Activated CD4-positive, alpha-beta T cell treated with anti-CD3 and anti-CD28 coated beads, Interleukin-2, amount 50 U/mL, for 24 hours (primary cell): ENCODE measurements at places on chromosomes 4 and X.

- DNase-seq = no peak
Measured at GRCh38 chr4:16897991-16898827, at the start of gene LDB2. Gene LDB2 (minus strand): TSS chr4:16898645.

GRCh38 chr4:11014199-11014598 lies 329.6 kb upstream of the CLNK start:
- DNase-seq = no peak

DNA sequence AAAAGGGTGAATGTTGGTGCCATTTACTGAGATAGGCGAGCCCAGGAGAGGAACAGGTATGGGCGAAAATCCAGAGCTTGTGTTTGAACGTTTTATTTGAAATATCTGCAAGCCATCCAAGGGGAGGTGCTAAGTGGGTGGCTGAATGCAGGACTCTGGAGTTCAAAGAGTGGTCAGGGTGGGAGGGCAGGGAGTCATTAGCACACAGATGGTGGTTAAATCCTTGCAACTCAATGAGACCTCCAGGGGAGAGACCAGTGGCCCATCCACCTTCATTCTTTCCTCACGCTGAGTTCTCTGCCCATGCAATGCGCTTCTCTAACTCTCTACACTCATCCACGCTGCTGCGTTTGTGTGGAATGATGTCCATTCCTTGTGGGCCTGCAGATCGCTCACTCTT lies 101.1 kb downstream of the VCX3B start:
- no peak for DNase-seq

DNA sequence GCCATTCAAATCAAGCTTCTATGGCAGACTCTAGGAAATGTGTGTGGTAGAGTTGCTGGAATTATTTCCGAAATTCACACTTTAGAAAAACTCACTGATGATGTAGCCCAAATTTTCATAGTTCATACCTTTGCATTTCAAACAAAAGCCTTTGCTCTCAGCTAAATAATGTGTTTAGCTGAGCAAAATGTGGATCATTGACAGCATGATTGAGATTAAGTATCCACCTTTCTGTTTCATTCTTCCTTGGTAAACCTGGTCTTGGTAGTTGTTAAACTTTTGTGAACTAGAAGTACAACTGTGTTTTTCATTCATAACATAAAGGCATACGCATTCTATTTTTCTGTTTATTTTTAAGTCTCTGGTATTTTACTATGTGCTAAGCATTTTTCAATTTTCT lies 7.2 kb downstream of the PCDH7 start:
- DNase-seq = no peak

DNA sequence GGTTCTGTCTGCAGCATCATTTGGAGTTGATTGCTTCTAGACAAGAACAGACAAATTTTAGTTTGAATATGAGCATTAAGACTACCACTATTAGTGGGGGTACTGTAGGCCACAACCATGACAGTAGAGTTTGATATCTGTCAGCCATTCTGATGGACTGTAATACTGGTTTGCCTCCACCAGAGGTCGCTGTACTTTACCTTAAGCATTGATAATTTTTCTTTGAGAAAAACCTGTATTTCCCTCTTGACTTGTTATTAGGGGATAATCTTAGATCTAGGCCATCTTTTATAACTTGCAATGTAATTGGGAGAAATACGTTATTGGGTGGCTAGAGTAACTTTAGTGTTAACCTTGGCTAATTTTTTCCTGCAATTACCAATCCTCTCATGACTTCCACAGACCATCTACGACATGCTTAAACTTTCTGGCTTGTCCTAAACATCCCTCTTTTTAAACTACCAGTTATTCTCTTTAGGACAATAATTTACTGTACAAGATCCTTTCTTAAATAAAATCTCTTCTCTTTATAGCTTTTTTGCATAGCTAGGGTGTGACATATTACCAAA lies 562.4 kb downstream of the MAGEB5 start:
- DNase-seq = no peak

DNA sequence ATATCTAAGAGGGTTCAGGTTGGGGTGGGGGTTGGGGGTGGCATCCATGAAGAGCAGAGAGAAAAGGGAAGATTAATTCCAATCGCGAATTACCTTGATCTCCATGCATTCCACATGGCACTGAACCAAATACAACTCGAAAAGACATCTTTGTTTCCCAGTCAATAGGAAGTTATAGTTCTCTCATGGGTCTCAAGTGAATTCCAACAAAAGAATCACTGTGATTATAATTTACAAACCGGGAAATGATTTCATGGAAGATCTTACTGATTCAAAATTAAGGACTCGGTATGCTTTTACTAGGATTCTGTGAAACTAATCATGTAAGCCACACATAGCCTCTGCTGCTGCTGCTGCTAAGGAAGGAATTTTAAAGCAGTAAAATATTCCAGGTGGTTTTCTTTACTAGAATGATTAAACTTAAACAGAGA lies 26.6 kb upstream of the AMELX start:
- no peak for DNase-seq

- no peak for DNase-seq
Measured at GRCh38 chr4:112234952-112235609, 3.5 kb downstream of the AP1AR start.

DNA sequence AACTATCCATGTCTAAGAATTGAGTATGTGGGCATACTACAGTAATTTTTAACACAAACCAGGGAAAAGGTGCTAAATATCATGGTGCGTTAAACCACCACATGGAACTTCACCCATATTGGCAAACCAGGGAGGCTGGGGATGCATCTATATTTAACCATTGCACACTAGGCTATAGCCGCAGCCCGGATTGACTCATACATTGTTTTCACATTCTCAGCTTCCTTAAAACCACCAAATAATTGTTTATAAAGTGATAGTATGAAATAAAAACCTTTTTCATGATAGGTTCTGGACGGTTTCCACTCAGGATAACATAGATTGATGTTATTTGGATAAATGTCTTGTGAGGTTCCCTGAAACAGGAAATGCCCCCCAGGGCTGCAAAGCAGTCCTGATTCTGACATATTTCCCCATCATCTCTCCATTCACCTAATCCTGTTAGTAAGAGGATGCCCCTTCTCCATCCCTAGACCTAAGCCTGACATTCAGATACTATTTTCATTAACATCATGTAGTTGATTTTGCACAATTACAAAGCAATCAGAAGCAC lies 7.9 kb downstream of the COL25A1 start:
- no peak for DNase-seq

- no peak for DNase-seq
Measured at GRCh38 chr4:146263793-146264192, 49.5 kb downstream of the REELD1 start.

- DNase-seq = no peak
Measured at GRCh38 chr4:111979921-111980320, 165.3 kb upstream of the FAM241A start.

- no peak for DNase-seq
Measured at GRCh38 chr4:15130441-15130840, 128.2 kb downstream of the CPEB2 start.

- DNase-seq = no peak
Measured at GRCh38 chrX:149992918-149993317, 54.6 kb upstream of the EOLA2 start.

DNA sequence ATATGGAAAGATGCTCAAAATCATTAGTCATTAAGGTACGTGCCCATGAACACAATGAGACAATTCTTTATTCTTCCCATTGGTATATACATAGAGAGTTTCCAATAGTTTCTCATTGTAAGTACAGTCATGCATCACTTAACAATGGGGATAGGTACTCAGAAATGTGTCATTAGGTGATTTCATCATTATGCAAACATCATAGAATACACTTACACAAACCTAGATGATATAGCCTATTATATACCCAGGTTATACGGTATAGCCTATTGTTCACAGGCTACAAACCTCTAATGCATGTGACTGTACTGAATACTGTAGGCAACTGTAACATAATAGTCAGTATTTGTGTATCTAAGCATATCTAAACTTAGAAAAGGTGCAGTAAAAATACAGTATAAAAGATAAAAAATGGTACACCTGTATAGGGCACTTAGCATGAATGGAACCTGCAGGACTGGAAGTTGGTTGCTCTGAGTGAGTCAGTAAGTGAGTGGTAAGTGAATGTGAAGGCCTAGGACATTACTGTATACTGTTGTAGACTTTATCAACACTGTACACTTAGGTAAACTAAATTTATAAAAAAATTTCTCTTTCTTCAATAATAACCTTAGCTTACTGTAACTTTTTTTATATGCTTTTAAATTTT lies 49.6 kb downstream of the KLHL13 start:
- DNase-seq = no peak

DNA sequence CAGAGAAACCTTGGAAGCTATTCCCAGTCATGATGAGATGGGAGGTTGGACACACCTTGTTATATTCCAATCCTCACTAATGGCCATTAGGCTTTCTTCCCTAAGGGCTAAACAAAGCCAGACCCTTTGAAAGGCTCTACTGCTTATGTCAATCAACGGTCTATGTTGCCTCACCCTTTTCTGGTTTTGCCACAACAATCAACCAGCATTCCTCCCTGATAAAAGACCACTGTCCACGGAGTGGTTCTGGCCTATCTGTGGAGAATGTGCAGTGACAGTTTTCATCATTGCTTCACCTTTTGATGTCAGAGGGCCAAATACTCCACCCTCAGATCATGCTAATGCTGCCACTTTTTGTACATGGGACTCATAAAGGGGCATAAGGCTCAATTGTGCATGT lies 913.4 kb downstream of the RPA4 start:
- DNase-seq = no peak

GRCh38 chrX:74853255-74853654 lies 72.0 kb downstream of the NEXMIF start:
- DNase-seq = no peak
